ENCODE measurements at places on chromosomes 3 and 15.

- DNase-seq = no peak
Measured at GRCh38 chr3:128285042-128285966, 132.0 kb downstream of the EEFSEC start.

DNA sequence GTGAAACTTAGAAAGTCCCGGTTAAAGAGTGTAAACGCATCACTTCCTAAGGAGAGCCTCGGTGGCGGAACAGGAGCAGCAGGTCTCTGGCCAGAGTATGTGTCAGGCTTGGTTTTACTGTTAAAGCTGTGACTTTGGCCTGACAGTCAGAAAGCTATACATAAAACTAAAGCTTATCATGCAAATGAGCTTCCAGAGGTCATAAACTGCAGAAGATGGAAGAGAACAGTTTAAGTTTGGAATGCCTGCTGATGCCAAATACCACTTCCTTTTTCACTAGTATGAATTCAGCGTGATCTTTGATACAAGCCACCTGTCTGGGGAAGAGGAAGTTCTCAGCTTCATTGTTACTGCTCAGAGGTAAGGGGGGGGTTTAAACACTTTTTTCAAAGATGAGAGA is 125.1 kb upstream of the CTDSPL start:
- DNase-seq = no peak

GRCh38 chr3:43766672-43767465 is 76.1 kb downstream of the ABHD5 start:
- no peak for DNase-seq

DNA sequence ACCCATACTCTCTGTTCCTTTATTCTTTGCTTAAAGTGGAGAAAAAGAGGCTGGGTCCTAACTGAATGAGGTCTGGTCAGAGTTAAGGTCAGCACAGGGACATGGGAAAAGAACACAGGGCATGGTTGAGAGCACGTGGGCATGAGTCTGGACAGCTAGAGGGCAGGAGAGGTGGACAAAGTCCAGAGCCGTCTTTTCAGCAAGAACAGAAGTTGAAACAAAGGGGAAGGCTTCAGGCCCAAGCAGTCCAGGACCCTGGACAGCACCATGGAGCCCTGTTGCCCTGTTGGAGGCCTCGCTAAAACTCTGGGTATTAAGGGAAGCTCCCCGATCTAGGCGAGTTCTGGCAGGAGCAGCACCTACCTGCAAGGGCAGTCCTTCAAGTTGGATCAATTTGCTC is 50.7 kb downstream of the XYLB start:
- DNase-seq = no peak

- no peak for DNase-seq
Measured at GRCh38 chr3:127652246-127652995, 20.3 kb upstream of the ABTB1 start.

DNA sequence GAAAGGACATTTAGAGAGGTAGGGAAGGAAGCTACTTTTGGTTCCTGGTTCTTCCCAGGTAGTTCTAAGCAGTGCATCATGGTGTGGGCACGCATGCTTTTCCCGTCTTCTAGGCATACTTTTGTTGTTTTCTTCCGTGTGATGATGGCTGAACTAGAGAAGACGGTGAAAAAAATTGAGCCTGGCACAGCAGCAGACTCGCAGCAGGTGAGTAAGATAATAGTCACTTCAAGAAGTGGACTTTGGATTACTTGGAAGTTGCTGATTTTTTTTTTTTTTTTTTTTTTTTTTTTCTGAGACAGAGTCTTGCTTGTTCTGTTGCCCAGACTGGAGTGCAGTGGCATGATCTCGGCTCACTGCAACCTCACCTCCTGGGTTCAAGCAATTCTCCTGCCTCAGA is 17.9 kb downstream of the FANCD2OS start:
- DNase-seq = no peak

GRCh38 chr3:195129072-195129643 is 141.8 kb downstream of the XXYLT1 start:
- no peak for DNase-seq

DNA sequence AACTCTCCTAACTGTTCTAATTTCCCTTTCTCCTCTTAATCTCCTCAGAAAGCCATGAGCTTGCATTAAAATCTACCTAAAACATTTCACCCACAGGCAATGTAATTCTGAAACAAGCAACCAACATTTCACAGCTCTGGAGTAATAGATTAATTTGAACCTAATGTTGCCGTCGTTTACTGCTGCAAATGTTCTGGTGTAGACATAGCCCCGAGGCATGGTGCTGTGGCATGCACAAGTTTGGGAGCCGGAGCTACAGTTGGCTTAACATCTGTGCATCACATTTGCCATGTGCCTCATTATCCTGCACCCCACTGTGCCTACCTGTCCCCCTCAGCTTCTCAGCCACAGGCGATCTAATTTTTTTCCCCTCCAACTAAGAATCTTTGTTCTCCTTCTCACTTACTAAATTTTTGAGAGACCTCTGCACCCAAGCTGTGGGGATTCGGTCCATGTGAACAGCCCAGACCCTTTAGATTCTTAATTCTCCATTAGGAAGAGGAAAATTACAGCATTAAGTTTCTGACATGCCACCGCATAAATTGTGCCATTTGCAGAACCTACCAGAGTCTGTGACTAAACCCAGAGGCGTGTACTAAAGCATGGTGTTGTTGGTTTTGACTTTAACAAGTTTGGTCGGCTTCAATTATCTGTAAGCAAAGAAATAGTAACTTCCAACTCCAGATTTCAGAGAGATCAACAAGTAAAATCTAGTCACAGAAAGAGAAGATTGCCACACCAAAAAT is 419.2 kb downstream of the MECOM start:
- DNase-seq = no peak

DNA sequence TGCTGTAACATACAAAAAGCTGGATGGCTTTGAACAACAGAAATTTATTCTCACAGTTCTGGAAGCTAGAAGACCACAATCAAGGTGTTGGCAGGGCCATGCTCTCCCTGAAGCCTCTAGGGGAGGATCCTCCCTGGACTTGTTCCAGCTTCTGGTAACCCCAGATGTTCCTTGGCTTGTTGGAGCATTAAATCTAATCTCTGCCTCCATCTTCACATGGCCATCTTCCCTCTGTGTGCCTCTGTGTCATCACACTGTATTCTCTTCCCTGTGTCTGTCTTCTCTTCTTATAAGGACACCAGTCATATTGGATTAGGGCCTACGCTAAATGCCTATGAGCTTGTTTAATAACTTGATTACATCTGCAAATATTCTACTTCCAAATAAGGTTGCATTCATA is 109.5 kb downstream of the STAG1 start:
- DNase-seq = no peak

DNA sequence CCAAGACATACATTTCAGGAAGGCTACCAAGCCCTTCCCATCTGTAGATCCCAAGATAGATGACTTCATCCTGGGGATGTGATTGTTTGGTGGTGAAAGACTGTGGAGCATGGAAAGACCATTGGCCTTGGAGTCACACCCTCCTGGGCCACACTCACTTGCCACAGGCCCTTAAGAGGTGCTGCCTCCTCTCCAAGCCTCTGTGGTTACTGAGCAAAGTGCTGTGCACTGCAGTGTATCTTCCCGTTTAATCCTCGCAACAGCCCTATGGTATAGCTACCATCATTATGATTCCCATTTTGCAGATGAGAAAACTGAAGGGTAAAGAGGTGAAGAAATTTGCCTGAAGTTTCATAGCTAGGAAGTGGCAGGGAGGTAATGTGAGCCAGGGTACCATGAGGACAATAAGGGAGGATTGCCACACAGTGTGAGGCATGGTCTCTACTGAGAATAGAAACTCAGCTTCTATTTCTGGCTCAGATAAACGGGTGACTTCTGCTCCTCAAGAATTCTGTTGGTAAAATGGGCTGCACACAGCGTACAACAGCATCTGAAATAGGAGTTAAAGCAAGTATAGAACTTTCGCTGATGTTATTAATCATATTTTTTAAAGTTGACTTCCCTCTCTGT is 23.9 kb upstream of the RHO start:
- no peak for DNase-seq

DNA sequence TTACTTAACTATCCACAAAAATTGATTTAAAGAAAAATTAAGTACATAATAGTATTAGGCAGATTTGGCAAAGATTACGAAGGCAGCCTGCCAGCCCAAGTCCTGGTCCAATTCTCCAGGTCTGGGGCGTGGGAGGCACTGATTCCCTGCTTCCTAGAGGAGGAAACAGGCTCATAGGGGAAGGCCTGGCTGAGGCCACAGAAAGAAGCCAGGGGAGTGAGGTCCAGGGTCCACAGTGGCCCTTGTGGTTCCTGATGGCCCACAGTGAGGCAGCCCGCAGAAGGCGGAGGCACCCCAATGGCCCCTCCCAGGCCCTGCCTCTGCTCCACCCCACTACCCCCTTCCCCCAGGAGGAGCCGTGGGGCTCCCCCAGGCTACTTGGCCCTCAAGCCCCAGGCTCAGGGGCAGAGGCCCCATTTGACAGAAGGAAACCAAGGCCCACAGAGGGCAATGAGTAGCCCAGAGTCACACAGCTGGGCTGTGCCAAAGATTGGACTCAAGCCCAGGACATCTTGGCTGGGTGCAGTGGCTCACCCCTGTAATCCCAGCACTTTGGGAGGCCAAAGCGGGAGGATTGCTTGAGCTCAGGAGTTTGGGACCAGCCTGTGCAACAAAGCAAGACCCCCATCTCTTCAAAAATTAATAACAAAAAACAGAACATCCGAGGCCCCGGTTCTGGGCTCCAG is 21.0 kb downstream of the H1-8 start:
- no peak for DNase-seq

DNA sequence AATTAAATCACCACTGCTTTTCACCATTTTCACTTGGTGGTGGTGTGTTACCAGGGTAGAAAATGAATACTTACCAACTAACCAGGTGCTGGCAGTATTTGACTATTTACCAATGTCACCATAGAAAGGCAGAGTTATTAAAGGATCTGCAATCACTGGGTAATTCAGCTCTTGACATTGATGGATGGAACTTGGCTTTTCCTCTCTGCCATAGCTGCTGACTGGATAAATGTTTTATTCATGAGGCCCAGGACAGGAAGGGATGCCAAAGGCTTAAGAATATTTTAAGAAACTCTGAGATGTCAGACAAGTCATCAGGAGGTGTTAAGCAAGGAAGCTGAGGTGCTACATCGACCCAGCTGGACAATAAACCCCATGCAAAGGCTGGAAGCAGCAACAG is 495.5 kb upstream of the CFAP20DC start:
- no peak for DNase-seq

- no peak for DNase-seq
Measured at GRCh38 chr3:185728630-185729336, 96.1 kb downstream of the IGF2BP2 start.

GRCh38 chr3:13600950-13601691 is 52.2 kb downstream of the FBLN2 start:
- DNase-seq = no peak

- no peak for DNase-seq
Measured at GRCh38 chr3:67916353-67916752, 261.9 kb upstream of the SUCLG2 start.

- no peak for DNase-seq
Measured at GRCh38 chr3:78337801-78338211, 1297.9 kb downstream of the ROBO2 start.

DNA sequence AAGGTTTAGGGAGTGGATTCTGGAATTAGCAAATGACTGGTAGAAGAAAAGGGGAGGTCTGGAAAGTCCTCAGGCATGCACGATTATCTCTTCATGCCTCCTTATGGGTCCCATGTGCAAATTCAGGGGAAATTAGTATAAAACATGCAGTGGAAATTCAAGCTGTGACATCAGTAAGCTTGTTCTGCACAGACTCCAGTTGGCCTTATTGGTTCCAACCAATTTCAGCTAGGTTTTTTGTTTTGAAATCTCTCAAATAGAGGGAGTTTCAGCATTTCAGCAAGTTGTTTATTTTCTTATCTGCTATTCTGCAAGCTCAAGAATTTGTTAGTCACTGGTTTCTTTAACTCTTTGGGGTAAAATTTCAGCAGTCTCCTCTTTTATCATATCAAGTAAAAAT is 774 bp upstream of the TMCO5A start:
- DNase-seq = no peak

DNA sequence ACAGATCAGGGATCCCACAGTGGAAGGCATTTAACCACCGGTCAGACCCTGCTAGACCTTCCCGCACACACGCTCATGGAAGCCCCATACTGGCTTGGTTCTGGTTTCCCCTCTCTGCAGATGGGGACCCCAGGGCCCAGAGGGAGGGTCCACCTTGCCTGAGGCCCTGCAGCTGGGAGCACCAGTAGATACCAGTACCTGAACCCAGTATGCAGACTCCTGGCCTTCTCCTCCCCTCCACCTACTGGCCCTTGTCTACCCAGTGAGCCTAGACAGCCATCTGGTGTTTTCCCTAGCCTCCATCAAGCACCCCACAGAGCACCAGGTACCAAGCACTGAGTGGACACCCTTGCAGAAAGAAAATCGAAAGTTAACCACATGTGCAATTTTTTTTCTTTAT is 65.1 kb downstream of the MEGF11 start:
- DNase-seq = no peak

GRCh38 chr15:48533982-48534381 is 111.5 kb downstream of the FBN1 start:
- no peak for DNase-seq

GRCh38 chr15:99507504-99508310 is 58.1 kb upstream of the MEF2A start:
- no peak for DNase-seq

- DNase-seq = no peak
Measured at GRCh38 chr3:69165744-69166143, 43.3 kb upstream of the LMOD3 start.

DNA sequence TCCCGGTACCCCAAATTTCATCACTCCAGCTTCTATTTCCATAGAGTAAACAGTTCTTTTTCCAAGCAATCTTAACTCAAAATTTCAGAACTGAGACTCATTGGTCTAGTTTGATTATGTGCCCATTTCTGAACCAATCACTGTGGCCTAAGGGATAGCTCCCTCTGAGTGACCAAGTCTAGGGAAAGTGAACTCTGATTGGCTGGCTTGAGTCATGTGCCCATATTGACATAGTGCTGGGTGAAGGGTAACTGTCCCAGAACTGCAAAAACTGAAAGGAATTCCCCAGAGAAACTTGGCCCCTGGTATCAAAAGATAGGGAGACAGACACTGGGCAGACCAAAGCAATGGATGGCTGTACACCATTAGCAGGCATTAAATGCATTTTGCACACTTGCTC is 171.2 kb upstream of the WNT5A start:
- DNase-seq = no peak

DNA sequence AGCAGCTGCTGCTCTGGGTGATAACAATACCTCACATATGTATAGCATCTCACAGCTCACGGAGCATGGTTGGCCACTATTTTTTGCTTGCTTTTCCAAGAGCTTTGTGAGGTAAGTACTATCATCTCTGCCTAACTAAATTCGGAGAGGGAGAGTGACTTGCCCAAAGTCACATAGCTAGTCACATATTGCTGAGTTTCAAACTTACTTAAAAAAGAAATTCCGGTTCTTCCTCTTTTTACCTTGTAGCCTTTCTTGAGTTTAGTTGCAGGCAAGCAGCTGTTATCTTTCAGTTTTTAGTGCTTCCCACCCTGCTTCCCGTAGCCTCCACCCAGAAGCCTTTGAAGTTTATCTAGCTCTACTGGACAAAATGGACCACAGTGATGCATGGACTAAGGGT is 309.2 kb downstream of the PDCD6IP start:
- no peak for DNase-seq

GRCh38 chr3:120608506-120608905 is 12.4 kb downstream of the NDUFB4 start:
- DNase-seq = no peak

- DNase-seq = no peak
Measured at GRCh38 chr15:56613811-56614210, 119.5 kb downstream of the ZNF280D start.

All from effector memory CD4-positive, alpha-beta T cell (primary cell).